ENCODE measurements at places on chromosomes 3 and 15.

- no peak for DNase-seq
These were observed 8.1 kb downstream of the ISG20 start for GRCh38 chr15:88646951-88647350.

- no peak for DNase-seq
These were observed 183.6 kb downstream of the PEX5L start for GRCh38 chr3:179853176-179853575.

GRCh38 chr15:46408312-46408711 lies 773.5 kb downstream of the SQOR start:
- DNase-seq, result no peak

- no peak for DNase-seq
These were observed 9.7 kb upstream of the PTPN23 start for GRCh38 chr3:47370887-47371697.

- DNase-seq, result no peak
These were observed 384.0 kb upstream of the KCNMB2 start for GRCh38 chr3:178152031-178152806.

DNA sequence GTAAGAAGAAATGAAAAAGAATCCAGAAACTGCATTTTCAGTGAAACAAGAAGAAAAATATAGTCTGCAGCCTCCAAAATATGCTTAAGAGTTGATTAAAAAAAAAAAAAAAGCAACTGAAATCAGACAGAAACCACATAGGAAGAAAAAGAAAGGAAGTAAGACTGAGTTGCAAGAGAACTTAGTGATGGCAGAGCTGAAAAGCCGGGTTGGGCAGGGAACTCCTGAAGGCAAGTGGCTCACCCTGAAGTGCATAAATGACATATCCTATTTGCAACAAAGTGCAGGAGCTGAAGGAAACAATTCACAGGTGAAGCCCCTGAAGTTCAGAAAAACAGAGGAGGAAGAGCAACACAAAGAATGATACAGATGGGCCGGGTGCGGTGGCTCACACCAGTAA lies 108.8 kb upstream of the SLC25A36 start:
- DNase-seq, result no peak

- DNase-seq, result no peak
These were observed 17.8 kb upstream of the SH3BP5 start for GRCh38 chr3:15350141-15350540.

DNA sequence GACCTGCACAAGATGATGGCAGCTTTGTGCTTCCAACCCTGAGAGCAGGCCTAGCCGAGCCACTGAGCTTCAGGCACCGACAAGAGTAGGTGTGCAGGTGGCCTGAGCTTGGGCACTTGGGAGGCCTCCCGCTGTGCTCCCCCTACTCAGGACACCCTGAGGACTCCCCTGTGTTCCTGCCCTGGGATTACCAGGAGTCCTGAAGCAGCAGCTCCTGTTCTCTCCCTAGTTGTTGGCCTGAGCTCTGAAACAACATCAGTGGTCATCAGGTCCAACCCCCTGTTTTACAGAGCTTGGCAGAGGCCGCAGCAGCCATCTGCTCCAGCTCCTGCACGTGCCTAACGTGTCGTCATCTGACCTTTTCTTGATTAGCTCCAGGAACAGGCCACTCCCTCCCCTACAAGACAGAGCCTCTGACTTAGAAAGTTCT lies 8.0 kb upstream of the MESP2 start:
- DNase-seq, result no peak

GRCh38 chr3:143098032-143098764 lies 21.4 kb upstream of the CHST2 start:
- no peak for DNase-seq

DNA sequence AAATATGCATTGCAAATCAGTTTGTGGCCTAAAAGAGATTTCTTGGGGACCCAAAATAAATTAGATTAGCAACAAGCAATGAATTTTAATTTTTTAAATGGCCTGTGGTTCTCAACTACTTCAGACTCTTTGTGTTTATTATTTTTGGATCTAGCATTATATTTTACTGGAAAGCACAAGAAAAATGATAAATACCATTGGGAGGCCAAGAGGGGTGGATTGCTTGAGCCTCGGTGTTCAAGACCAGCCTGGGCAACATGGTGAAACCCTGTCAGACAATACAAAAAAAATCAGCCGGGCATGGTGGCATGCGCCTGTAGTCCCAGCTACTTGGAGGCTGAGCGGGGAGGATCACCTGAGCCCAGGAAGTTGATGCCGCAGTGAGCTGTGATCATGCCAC lies 13.6 kb downstream of the LACTB start:
- no peak for DNase-seq

DNA sequence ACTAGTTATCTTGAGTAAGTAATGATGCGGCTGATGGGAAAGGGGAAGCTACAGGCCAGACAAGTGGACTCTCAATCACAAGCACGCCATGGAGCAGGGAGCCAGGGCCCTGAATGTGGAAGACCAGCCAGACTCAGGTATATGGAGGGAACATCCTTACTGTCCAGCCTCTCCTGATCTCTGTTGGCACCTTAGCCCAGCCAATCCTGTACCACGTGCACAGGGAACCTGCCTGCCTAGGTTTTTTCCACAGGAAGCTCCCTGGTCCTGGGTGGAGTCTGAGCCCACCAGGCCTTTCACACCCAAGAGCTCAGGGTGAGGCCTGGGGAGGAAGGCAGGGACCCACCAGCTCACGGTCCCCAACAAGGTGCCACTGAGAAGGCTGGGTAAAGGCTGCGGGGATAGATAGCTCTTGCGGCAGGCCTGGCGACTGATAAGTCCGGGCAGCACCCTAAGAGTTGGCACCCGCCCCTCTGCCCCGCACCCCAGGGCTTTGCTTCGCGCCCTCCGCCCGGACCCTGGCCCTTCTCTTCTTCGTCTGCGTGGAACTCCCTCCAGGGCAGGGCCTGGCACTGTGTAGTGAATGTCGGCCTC lies 933 bp upstream of the APEH start:
- no peak for DNase-seq

DNA sequence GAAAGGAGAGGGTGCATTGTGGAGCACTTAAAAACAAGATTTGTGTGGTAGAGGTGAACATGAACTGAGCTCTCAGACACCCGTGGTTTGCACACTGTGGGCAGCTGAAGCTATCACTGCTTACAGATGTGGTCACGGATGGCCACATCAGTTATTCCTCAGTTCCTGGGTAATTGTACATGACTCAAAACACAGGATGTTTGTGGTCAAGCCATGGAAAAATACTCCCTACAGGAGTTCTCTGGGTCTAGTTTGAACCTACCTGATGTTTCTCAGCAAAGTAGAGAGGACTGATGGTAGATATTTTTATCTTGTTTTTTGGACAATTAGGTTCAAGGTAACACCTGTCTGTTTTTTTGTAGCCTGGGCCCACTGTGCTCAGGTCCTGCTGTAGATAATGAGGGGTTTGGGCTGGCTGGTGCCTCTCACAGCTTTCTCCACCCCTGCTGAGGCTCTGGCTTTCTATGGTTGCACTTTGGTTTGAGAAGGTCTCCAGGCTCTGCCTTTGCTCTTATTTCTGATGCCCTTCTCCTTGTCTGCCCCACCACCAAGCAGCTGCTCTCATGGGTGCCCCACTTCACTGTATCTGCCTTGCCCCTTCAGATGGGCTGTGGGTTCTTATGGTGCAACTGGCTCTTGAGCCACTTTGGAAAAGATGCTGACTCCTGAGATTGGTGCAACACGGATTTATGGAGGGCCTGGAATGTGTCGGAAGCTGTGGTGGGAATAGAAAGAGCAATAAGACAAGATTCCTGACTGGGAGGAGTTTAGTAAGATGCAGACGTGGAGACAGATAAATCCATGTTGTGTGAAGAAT lies 40.1 kb downstream of the CDCP1 start:
- peak; percentile 71 for DNase-seq

DNA sequence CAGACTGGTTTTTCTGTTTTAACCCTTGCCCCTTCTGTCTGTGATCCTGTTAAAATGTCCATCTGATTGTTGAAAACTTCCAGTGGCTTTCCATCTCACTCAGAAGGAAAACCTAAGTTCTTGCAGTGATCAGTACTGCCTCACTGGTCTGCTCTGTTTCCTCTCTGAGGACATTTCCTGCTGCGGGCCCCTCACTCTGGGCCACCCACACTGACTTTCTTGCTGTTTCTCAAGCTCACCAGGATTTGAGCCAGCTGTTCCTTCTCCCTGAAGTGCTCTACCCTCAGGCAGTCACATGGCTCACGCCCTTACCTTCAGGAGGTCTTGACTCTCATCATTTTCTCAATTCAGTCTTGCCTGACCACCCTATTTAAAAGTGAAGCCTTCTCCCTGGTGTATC lies 1.8 kb downstream of the GRK7 start:
- no peak for DNase-seq

DNA sequence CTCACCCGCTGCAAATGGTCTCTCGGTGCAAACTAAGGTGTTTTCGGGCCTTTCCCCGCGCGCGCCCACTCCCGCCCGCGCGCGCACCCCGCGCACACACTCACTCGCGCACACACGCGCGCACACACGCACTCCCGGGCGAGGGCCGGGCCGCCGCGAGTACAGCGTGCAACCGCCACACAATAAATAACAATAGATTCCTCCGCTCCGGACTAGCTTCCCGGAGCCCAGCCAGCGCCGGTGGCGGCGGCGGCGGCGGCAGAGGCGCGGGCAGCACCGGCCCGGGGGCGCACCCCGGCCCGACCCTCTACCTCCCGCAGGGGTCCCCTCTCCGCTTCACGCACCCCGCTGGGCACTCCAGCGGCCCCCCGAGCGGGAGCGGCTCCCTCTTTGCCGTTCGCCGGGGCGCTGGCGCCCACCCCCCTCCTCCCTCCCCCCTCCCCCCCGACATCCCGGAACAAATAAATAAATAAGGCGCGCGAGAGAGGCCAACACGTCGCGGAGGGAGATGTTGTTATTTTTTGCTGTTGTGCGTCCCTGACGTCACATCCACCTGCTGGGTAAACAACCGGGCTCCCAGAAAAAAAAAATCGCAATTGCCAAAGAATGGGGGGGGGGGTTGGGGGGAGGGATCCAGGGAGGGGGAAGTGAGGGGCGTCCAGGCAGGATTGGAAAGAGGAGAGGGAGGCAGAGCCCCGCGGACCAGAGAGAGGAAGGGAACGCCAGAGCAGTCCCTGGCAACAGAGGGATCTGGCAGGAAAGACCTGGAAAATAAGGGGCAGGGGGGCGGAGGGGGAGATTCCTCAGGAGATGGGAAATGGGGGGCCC lies at the start of gene FOXP1:
Gene FOXP1, minus strand, starts transcription at position 163 of the 828 bp plus-strand sequence. CDS start 385,347 bp downstream, outside the sequence.
- peak; percentile 30 for DNase-seq
